ENCODE measurements at places on chromosomes 16 and 17. TPM values are rescaled to one million over a fixed set of nuclear protein-coding genes. Genes with fewer than 3 reads are reported as not detected.

Gene KDM6B
- 137 TPM for total RNA-seq

Gene MAP2K4
- total RNA-seq, result 34.6 TPM

DNA sequence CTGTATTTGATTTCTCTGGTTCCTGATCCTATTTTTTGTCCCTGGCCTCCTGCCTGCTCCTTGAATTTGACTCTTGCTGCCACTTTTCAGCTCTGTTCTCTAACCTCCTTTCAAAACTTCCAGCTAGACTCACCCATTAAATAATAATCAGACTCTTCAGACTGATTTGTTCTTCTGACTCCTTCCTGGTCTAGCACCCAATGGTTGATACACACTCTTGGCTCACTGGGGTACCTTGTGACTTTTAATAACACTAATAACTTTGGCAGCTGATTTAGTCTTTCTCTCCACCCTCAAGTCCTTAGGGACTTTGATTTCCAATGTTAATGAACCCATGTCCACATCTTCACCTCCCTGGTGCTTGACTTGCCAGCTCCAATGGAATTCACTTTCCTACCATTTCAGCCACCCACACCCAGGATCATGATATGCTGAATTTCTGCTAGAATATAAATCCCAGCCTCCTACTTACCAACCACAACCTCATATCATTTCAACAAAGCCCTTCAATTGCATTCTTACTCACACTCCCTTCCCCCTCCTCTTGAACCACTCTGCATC is 19.7 kb upstream of the C16orf82 start:
- DNase-seq, result no peak

DNA sequence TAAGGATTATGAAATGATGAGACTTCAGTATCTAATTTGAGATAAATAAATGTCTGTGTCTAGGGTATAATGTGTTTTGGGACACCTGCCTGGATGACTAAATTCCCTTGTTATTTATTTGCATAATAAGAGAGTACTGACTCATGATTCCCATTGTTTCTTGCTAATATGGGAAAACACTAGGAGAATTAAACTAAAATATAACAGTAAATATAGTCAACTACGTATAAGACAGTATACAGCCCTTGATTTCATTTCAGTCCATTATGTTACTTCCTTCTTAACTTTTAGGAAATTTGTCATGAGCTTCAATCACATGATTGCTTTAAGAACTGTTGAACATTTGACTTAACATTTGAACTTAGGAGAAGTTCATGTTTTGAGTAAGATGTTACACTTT is 62.4 kb downstream of the VMP1 start:
- no peak for DNase-seq

Gene SDR42E1
- 3.0 TPM for total RNA-seq

Gene SLC13A2
- total RNA-seq, result not detected

GRCh38 chr17:56773124-56773523 is 60.6 kb downstream of the C17orf67 start:
- no peak for DNase-seq

Gene VAT1L
- 0.10 TPM for total RNA-seq

- no peak for DNase-seq
These were observed 12.2 kb upstream of the TERF2 start for GRCh38 chr16:69397821-69398521.

DNA sequence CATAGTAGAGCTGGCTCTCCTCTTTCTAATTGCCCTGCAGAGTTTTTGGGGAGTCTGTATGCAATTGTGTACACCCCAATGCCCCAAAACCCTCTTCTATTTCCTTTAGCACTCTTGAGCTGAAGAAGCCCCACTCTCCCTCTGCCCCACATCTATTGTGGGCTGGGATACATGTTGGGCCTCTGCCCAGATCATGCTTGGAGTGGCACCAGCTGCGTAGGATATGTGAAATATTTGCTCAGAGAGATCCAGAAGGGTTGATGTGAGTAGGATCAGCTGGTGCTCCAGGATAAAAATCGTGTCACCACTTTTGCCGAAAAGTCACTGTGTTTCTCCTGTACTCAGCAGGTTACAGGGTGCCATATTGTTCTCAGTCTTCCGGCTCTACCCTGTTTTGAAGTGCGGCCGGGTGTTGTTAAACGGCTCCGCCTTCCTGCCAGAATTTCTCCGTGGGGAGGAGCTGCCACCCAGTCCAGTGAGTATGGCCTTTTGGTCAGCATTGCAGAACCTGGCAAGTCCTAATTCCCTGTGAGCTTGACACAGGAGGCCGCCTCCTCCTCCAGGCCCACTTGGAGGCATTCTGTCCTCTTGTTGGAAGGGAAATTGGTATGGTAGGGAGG is 664.5 kb downstream of the WWOX start:
- DNase-seq, result no peak

- DNase-seq, result no peak
These were observed 1.4 kb downstream of the NFAT5 start for GRCh38 chr16:69566981-69567680.

- DNase-seq, result no peak
These were observed 144.5 kb downstream of the FTO start for GRCh38 chr16:53848277-53848942.

GRCh38 chr16:87369117-87369765 is 14.3 kb downstream of the FBXO31 start:
- no peak for DNase-seq

- DNase-seq, result no peak
These were observed 82.6 kb downstream of the CDK5R1 start for GRCh38 chr17:32569171-32570080.

DNA sequence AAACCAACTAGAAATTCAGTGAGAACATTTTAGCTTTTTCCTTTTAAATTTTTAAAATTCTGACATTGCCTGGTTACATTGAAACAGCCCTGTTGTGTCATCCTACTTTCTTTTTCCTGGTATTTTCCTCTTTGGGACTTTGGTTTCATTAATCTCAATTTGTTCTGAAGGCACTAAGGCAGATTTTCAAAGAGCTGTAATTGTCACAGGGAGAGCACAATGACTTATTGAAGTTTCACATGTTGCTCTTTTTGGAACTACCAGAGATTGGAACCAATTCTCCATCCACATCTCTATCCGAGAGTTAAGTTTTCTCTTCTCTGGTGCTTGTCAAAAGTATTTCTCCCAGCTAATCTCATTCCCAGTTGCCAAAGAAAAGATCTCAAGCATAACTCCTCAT is 144.7 kb upstream of the TBX2 start:
- no peak for DNase-seq

Gene MPP2
- total RNA-seq, result 5.6 TPM

DNA sequence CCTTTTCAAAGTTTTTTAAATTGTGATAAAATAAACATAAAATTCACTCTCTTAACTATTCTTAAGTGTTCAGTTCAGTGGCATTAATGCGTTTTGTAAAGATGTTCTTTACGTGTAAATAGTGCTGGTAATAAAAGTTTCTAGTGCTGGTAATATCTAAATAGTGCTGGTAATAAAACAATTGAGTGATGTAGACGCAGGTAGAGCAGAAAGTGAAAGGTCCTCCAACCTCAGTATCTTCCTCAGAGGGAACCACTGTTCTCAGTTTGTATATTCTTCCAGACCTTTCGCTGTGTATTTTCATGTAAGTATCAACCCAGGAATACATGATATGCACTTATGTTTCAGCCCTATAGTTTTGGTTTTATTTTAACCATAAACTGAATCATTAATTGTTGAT is 53.1 kb downstream of the CLEC16A start:
- DNase-seq, result no peak

Gene TMEM238L
- not detected for total RNA-seq

DNA sequence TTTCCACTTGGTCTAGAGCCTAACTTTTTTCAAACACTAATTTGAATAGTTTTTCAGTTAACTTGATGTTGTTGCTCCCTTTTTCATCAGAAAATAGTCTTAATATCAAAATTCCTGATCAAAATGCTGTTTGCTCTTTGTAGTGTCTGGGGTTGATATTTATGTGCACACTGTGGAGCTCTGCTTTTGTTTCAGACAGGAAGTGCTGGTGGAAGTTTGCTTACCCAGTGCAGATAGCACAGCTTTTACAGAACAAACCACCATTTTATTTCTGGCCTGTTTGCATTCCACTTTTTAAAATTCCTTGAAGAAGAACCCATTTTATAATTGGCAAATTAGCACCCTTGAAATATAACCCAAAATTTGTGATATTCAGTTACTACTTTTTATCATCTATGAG is 125.4 kb downstream of the MRTFB start:
- no peak for DNase-seq

Gene TPSG1
- not detected for total RNA-seq

DNA sequence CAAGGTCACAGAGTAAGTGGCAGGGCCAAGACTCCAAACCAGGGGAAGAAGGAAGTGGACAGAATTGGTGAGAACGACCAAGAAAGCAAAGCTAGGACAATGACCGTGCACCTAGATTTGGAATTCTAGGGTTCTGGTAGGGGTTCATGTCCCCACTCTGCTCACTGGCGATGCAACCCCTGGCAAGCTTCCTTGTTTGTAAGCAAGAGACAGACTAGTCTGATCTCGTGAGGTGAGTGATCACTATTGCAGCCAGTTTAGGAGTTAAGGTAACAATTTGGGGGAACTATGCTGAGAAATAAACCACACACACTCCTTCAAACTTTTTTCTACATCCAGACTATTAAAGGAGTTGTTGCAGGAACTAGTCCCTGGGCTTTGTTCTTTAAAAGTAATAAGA is 48.1 kb downstream of the XPO6 start:
- DNase-seq, result no peak

DNA sequence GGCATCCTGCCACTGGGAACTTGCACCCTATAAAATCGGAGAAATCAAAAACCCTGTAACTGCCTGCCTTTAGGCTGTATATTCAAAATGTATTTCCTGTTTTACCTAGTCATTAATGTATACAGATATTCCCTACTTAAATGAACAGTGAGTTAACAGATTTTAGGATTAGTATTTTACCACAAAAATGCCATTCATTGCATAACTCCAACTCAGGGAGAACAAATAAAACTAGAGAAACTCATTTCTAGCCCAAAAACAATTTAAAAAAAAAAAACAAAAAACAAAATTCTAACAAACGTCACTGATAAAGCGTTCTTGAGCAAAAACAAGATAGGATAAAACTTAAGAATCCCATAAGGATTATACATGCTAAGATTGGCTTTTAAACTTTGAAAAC is 3.7 kb upstream of the DHX33 start:
- DNase-seq, result no peak

Gene CD300H
- total RNA-seq, result not detected
